ENCODE measurements at places on chromosomes 6 and 20. TPM values are rescaled to one million over a fixed set of nuclear protein-coding genes. Genes with fewer than 3 reads are reported as not detected.

Gene PARD6B
- total RNA-seq, result 0.93 TPM

Gene TRDN
- total RNA-seq, result 204 TPM

Gene PSMB8
- 16.4 TPM for total RNA-seq

Gene C6orf163
- 3.8 TPM for total RNA-seq

Gene NMBR
- total RNA-seq, result 0.09 TPM

Gene EEF1A2
- total RNA-seq, result 330 TPM

Gene FUT9
- 0.04 TPM for total RNA-seq

Gene GSTA2
- not detected for total RNA-seq

Gene LY6G6D
- 0.58 TPM for total RNA-seq

DNA sequence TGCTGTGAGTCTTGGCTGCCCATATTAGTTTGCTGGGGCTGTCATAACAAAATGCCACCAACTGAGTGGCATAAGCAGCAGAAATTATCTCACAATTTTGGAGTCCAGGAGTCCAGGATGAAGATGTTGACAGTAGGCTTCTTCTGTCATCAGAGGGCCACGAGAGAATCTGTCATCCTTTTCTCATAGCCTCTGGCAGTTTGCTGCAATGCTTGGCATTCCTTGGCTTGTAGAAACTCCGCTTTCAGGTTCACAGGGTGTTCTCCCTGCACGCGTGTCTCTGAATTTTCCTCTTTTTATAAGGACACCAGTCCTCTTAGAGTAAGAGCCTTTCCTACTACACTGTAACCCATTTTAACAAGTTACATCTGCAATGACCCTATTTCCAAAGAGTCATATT is 838.4 kb downstream of the TFAP2A start:
- no peak for DNase-seq
- no peaks in the 10 kb centered on the region for H3K36me3 ChIP-seq
- no peaks in the 10 kb centered on the region for H3K27me3 ChIP-seq
- H3K4me3 ChIP-seq, result no peak overlapping the region
- no peaks in the 10 kb centered on the region for H3K4me1 ChIP-seq
- H3K27ac ChIP-seq, result no peak overlapping the region

DNA sequence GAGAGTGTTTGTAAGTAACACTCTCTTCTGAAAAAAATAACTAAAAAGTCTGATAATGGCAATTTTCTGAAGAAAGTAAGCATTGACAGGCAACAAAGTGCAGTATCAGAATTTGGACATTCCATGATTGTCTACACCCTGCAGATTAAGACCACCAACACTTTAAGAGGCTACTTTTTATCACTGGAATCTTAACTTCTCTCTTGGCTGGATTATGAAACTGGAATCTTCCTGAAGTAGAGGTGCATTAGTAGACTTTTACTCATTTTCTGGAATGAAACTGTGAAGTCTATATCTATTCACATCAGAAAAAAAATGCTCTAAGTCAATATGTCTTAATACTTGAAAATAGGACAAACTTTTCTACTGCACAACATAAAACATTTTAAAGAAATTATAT is 547.5 kb downstream of the COL12A1 start:
- no peaks in the 10 kb centered on the region for H3K4me1 ChIP-seq
- no peaks in the 10 kb centered on the region for H3K36me3 ChIP-seq
- H3K4me3 ChIP-seq, result no peak overlapping the region
- no peaks in the 10 kb centered on the region for H3K27me3 ChIP-seq

- no peak overlapping the region for H3K4me3 ChIP-seq
- H3K4me1 ChIP-seq, result no peaks in the 10 kb centered on the region
- H3K36me3 ChIP-seq, result no peaks in the 10 kb centered on the region
- H3K27me3 ChIP-seq, result no peaks in the 10 kb centered on the region
- no peak overlapping the region for H3K27ac ChIP-seq
- no peak for DNase-seq
These were observed 13.5 kb upstream of the HLA-DQA1 start for GRCh38 chr6:32623693-32624092.

- H3K4me1 ChIP-seq, result no peaks in the 10 kb centered on the region
- H3K4me3 ChIP-seq, result no peak overlapping the region
- H3K36me3 ChIP-seq, result no peaks in the 10 kb centered on the region
- no peaks in the 10 kb centered on the region for H3K27me3 ChIP-seq
These were observed 261.7 kb downstream of the SAMD5 start for GRCh38 chr6:147770221-147770620.

DNA sequence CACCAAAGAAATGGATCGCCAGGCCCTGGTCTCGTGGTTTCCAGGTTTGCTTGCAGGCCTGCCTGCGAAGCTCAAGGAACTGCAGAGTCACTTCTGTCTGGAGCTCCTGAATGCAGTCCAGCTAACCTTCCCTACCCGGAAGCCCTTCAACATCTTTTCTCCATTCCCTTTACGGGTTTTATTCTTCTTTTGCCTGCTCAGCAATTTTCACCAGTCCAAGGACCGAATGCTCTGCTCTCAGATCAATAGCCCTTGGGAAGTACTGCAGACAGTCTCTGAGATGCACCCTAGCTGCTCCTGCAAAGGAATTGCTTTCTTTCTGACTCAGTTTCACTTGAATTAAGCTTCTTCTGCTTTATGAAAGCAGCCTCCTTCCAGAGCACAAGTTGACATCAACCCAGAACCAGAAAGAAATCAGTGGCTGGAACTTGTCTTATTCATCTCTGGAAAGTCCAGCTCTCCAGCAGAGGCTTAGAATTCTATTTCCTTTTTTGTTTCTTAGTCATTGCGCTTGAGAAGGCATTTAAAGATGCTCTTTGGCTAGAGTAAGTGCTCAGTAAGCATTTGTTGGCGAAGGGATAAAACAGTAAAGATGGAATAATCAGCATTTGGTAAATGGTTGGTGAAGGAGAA is 18.7 kb upstream of the YWHAB start:
- H3K4me1 ChIP-seq, result peaks cover 5% of the 10 kb centered on the region
- H3K4me3 ChIP-seq, result no peak overlapping the region
- no peak for DNase-seq

- DNase-seq, result peak; percentile 49
- no peaks in the 10 kb centered on the region for H3K27me3 ChIP-seq
- no peaks in the 10 kb centered on the region for H3K4me1 ChIP-seq
- no peak overlapping the region for H3K4me3 ChIP-seq
- H3K27ac ChIP-seq, result no peak overlapping the region
These were observed 14.6 kb downstream of the TXLNB start for GRCh38 chr6:139277161-139277560.

DNA sequence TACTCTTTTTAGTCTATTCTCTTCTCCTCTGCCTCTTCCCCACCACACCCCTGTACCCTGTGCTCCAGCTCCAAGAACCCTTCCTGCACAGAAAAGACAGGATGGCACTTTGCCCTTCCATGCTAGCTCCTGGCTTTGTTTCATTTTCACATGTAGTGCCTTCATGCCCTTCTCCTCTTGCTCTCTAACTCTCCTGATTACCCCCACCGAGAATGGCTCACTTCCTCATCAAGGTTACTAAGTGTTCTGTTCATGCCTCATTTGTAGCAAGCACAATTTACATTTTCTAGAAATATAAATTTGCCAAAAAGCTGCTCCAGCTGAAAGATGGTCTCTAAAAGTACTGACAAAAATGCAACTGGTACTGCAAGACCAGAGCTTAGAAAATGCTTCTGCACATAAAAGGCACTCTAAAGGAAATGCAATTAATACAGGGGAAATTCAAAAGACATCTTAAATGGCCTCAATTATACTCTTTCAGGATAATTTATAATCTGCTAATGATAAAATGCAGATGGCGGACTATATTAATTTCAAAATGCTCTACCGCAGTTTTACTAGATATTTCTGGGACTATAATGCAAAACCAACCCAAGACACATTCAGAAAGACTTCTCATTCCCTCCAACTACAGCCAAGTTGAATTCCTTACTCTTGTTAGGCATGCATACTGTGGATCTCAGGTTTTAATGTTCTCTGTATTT is 570.2 kb downstream of the PRKN start:
- no peaks in the 10 kb centered on the region for H3K36me3 ChIP-seq
- no peak overlapping the region for H3K27ac ChIP-seq
- no peaks in the 10 kb centered on the region for H3K4me1 ChIP-seq
- no peaks in the 10 kb centered on the region for H3K27me3 ChIP-seq
- no peak for DNase-seq
- H3K4me3 ChIP-seq, result no peak overlapping the region

GRCh38 chr6:24249926-24250325 is 107.9 kb downstream of the DCDC2 start:
- H3K4me1 ChIP-seq, result no peaks in the 10 kb centered on the region
- H3K4me3 ChIP-seq, result no peak overlapping the region
- H3K36me3 ChIP-seq, result no peaks in the 10 kb centered on the region
- no peaks in the 10 kb centered on the region for H3K27me3 ChIP-seq
- H3K27ac ChIP-seq, result no peak overlapping the region
- no peak for DNase-seq

DNA sequence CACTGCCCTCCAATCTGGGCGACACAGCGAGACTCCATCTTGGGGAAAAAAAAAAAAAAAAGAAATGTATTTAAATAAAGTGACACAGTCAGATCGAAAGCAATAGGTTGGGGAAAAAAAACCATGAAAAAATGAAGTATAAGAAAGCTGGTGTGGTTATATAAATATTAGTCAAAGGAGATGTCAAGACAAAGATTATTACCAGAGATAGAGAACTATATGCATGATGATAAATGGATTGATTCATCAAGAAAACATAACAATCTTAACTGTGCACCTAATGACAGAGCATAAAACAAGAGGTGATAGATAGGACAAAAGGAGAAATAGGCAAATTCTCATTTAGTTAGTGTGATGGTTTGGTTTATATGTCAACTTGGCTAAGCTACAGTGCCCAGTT is 146.9 kb upstream of the AHI1 start:
- DNase-seq, result no peak
- no peaks in the 10 kb centered on the region for H3K4me1 ChIP-seq
- H3K36me3 ChIP-seq, result no peaks in the 10 kb centered on the region
- H3K27ac ChIP-seq, result no peak overlapping the region
- no peak overlapping the region for H3K4me3 ChIP-seq
- H3K27me3 ChIP-seq, result no peaks in the 10 kb centered on the region

GRCh38 chr6:78611886-78612480 is 255.4 kb upstream of the IRAK1BP1 start:
- H3K27ac ChIP-seq, result no peak overlapping the region
- DNase-seq, result no peak
- H3K4me3 ChIP-seq, result no peak overlapping the region
- H3K4me1 ChIP-seq, result no peaks in the 10 kb centered on the region
- no peaks in the 10 kb centered on the region for H3K27me3 ChIP-seq

- peak overlapping the region; percentile 37 for H3K27ac ChIP-seq
- H3K27me3 ChIP-seq, result no peaks in the 10 kb centered on the region
- peaks cover 7% of the 10 kb centered on the region for H3K4me1 ChIP-seq
These were observed 129.8 kb downstream of the HDGFL1 start for GRCh38 chr6:22699151-22699550.

DNA sequence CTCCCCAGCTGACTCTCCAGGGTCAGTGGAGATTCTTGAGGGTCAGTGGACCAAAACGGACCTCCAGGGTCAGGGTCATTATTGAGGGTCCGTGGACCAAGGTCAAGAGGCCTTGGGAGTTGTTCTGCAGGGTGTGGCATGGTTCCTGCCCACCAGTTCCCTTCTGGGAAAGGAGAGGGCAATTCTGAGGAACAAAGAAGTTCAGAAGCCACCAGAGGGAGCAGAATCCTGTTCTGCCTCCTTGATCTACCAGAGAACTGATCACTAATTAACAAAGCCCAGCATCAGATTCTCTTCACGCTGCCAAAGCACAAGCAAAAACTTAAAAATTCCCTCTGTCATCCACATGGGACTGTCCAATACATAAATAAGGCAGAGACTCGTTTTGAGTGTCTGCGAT is 263.4 kb downstream of the DHX35 start:
- H3K27me3 ChIP-seq, result no peaks in the 10 kb centered on the region
- no peaks in the 10 kb centered on the region for H3K4me1 ChIP-seq
- no peak overlapping the region for H3K27ac ChIP-seq
- H3K36me3 ChIP-seq, result no peaks in the 10 kb centered on the region
- H3K4me3 ChIP-seq, result no peak overlapping the region
- DNase-seq, result no peak

- H3K4me1 ChIP-seq, result peaks cover 3% of the 10 kb centered on the region
- no peak overlapping the region for H3K4me3 ChIP-seq
- no peak overlapping the region for H3K27ac ChIP-seq
- H3K27me3 ChIP-seq, result no peaks in the 10 kb centered on the region
These were observed 50.5 kb downstream of the SCAND1 start for GRCh38 chr20:35903843-35904242.

DNA sequence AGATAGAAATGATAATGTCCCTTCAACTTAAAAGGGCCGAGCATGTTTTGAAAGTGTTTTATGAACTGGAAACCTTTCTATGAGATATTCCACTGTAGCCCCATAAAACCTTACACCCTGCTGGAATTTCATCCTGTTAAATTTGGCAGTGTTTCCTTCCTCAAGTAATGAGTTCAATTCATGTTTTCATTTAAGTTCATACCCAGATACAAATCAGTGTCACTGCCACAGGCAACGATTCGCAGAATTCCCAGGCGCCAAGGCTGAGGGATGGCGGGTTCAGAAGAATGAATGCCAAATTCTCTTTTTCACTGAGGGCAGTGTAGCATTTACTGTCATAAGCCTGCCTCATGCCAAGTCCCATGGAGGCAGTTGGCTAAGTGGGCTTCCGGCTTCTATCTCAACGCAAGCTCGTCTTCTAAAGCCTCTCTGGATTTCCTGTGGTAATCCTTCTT is 511.8 kb upstream of the ID4 start:
- H3K36me3 ChIP-seq, result no peaks in the 10 kb centered on the region
- no peaks in the 10 kb centered on the region for H3K27me3 ChIP-seq
- no peaks in the 10 kb centered on the region for H3K4me1 ChIP-seq
- no peak overlapping the region for H3K4me3 ChIP-seq
- no peak for DNase-seq

DNA sequence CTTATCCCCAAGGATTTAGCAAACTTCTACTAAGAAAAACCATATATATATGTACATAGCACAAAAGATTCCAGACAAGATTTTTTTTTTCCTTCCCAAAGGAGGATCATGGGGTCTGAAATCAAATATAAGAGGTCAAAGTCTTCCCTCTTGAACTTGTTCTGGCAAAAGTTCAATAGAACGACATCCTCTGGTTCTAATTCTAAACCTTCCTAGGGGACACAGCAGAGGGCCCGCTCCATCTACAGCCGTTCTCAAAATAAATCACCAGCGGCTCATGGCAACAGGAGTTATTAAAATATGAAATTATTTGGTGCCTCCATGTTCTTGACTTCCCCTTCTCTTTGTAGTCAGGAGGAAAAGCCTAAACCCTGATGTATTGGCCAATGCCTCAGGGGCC is 29.0 kb downstream of the ANKRD60 start:
- H3K27me3 ChIP-seq, result peaks cover 2% of the 10 kb centered on the region
- peaks cover 2% of the 10 kb centered on the region for H3K4me1 ChIP-seq
- DNase-seq, result no peak
- no peak overlapping the region for H3K27ac ChIP-seq
